Chondrocyte (in vitro differentiated cells): ENCODE measurements at places on chromosomes 11 and 22. TPM values are rescaled to one million over a fixed set of nuclear protein-coding genes. Genes with fewer than 3 reads are reported as not detected.

The CASP5 gene
- not detected in 3 replicates for total RNA-seq

The RAB36 gene
- 2.9 to 4.7 TPM (median 3.5 TPM) in 3 replicates for total RNA-seq

The P2RX6 gene
- 2.1 to 4.9 TPM (median 2.2 TPM) in 3 replicates for total RNA-seq

The MOV10L1 gene
- total RNA-seq, result 0.51 to 1.1 TPM (median 1.1 TPM) in 3 replicates

The KLHDC7B gene
- 0.34 to 7.2 TPM (median 6.3 TPM) in 3 replicates for total RNA-seq

The GGT1 gene
- total RNA-seq, result 1.4 to 1.8 TPM (median 1.5 TPM) in 3 replicates

The TESMIN gene
- 0.33 to 0.37 TPM in 2 of 3 replicates, not detected in the other for total RNA-seq

The SLN gene
- total RNA-seq, result not detected in 3 replicates

The C11orf52 gene
- 0.67 to 2.0 TPM (median 0.72 TPM) in 3 replicates for total RNA-seq

The WBP2NL gene
- total RNA-seq, result not detected in 3 replicates

The APOC3 gene
- total RNA-seq, result not detected in 3 replicates

The KBTBD3 gene
- 3.5 to 4.0 TPM (median 4.0 TPM) in 3 replicates for total RNA-seq

The SLC22A24 gene
- total RNA-seq, result not detected in 3 replicates

The TIMM10 gene
- 37.5 to 61.6 TPM (median 43.2 TPM) in 3 replicates for total RNA-seq

The RGL4 gene
- total RNA-seq, result not detected in 3 replicates

The PPP1CA gene
- 95.2 to 113 TPM (median 109 TPM) in 3 replicates for total RNA-seq

The MYO18B gene
- total RNA-seq, result 0.10 to 0.20 TPM in 2 of 3 replicates, not detected in the other

The MYO7A gene
- not detected in 3 replicates for total RNA-seq

The HEPN1 gene
- not detected in 3 replicates for total RNA-seq

The MAJIN gene
- total RNA-seq, result not detected in 3 replicates

The LRRC55 gene
- not detected in 3 replicates for total RNA-seq

The MISFA gene
- total RNA-seq, result 2.2 to 4.6 TPM (median 4.1 TPM) in 3 replicates

The LDHAL6A gene
- not detected in 3 replicates for total RNA-seq

The CRYBB3 gene
- not detected in 3 replicates for total RNA-seq

The OR8A1 gene
- total RNA-seq, result 0.07 to 0.23 TPM in 2 of 3 replicates, not detected in the other

The PDGFD gene
- 0.44 to 5.0 TPM (median 0.45 TPM) in 3 replicates for total RNA-seq

The OR52N4 gene
- not detected in 3 replicates for total RNA-seq

The FAM111B gene
- 1.3 to 7.6 TPM (median 1.6 TPM) in 3 replicates for total RNA-seq

The RTN3 gene
- total RNA-seq, result 88.0 to 88.5 TPM (median 88.5 TPM) in 3 replicates

The INS gene
- not detected in 3 replicates for total RNA-seq

The MYOD1 gene
- not detected in 3 replicates for total RNA-seq

The OR8G1 gene
- not detected in 3 replicates for total RNA-seq

The HBE1 gene
- not detected in 3 replicates for total RNA-seq

The RPLP2 gene
- total RNA-seq, result 1,144 to 1,291 TPM (median 1,171 TPM) in 3 replicates

The ADM2 gene
- total RNA-seq, result 1.5 to 46.5 TPM (median 46.5 TPM) in 3 replicates

The MUC6 gene
- total RNA-seq, result not detected in 3 replicates

The DDI1 gene
- total RNA-seq, result not detected in 3 replicates

The HIRA gene
- 27.1 to 31.8 TPM (median 30.3 TPM) in 3 replicates for total RNA-seq

The AAMDC gene
- total RNA-seq, result 35.9 to 47.3 TPM (median 45.1 TPM) in 3 replicates

The RAG1 gene
- total RNA-seq, result 1.1 to 1.6 TPM (median 1.3 TPM) in 3 replicates

The RIN1 gene
- total RNA-seq, result 7.1 to 7.7 TPM (median 7.2 TPM) in 3 replicates

The SMIM35 gene
- total RNA-seq, result not detected in 3 replicates

The MUC15 gene
- total RNA-seq, result not detected in 3 replicates

The OR8G5 gene
- 0.20 TPM in 1 of 3 replicates, not detected in the others for total RNA-seq

The PC gene
- total RNA-seq, result 12.3 to 33.7 TPM (median 14.2 TPM) in 3 replicates

The SLC5A4 gene
- total RNA-seq, result not detected in 3 replicates

The C22orf31 gene
- not detected in 3 replicates for total RNA-seq

The SCGB1D2 gene
- total RNA-seq, result not detected in 3 replicates

The DYNC2H1 gene
- 5.7 to 20.1 TPM (median 7.2 TPM) in 3 replicates for total RNA-seq

The OR51B4 gene
- total RNA-seq, result not detected in 3 replicates

The SCUBE2 gene
- total RNA-seq, result 2.0 to 5.0 TPM (median 4.6 TPM) in 3 replicates

The C11orf65 gene
- not detected in 3 replicates for total RNA-seq

The SLC22A25 gene
- not detected in 3 replicates for total RNA-seq

The LRRN4CL gene
- total RNA-seq, result 0.20 to 0.51 TPM (median 0.21 TPM) in 3 replicates

The APOA4 gene
- total RNA-seq, result not detected in 3 replicates

The CCDC85B gene
- total RNA-seq, result 23.4 to 31.6 TPM (median 26.6 TPM) in 3 replicates

The MRPL40 gene
- total RNA-seq, result 21.4 to 22.5 TPM (median 21.8 TPM) in 3 replicates
